Activated naive CD4-positive, alpha-beta T cell treated with anti-CD3 and anti-CD28 coated beads, Interleukin-2, amount 50 U/mL, for 16 hours (primary cell): ENCODE measurements at places on chromosomes 13 and 19.

DNA sequence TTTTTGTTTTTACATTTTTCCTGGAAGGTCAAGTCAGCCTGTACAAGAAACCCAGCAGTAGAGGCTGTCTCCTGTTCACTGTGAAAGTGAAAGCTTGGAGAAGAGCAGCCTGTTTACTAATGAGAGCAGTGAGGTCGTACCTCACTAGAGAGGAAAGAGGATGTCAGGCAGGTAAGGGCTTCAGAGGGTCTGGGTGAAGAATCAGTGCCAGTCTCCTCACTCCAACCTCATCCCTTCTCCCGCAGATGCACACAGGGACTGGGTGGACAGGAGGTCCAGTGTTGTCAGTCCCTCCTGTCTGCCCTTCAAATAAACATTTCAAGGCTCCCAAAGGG lies 462.5 kb downstream of the KLF5 start:
- no peak for DNase-seq

DNA sequence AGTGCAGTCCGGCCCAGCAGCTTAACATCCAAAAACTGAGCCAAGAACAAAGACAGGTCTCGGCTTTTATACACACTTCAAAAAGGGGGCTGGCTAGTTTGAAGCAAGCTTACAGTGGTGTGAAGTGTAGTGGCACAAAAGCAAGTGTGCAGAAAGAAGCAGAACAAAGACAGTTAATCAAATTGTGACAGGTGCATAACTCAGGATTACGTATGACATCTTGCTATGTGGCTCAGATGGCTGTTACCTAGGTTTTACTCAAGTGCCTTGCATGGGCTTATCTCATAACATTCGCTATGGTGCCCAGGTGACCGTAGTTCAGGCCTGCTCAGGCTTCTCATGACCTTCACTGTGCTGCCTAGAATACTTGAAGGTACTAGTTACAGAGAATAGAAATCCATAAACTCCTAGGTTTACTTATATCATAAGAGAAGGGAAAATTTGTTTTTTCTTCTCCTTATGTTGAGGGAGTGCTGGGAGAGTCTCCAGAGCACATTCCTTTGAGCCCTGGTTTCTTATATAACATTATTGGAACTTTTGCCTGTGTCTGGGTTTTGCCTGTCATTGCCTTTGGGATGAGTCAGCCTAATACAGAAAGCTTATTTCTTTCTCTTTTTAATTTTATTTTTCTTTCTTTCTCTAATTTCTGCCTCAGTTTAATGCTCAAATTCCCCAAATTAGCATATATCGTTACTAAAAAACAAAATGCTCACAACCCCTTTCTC lies 1629.1 kb upstream of the PCDH20 start:
- DNase-seq, result no peak

- DNase-seq, result no peak
These were observed 109.6 kb downstream of the STARD13 start for GRCh38 chr13:33175991-33176390.

DNA sequence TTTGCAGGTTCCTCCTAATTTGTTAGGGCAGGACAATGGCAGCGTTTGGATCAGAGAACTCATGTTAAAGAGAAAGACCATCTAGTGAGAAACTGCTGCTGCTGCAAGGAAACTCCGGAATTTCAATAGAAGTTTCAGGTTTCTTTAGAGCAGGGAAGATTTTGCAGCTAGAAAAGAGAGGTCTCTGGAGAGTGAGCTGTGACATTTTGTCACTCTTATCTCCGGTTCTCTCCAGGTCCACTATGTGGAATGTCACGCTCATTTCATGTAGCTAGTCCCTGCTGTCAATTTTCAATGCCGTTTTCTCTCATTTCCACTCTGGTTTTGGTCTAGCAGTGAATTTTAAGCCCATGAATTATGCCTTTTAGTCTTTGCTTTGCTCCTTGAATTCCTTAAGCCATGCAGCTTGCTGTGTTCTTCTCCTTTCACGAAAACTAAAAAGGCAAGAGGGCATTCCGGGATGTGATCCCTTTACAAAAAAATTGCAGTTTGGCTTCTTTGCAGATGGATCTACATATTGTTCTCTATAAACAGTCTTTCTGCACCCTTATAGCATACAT lies 46.7 kb upstream of the POSTN start:
- DNase-seq, result no peak

GRCh38 chr13:53759016-53759415 lies 730.4 kb downstream of the OLFM4 start:
- no peak for DNase-seq

DNA sequence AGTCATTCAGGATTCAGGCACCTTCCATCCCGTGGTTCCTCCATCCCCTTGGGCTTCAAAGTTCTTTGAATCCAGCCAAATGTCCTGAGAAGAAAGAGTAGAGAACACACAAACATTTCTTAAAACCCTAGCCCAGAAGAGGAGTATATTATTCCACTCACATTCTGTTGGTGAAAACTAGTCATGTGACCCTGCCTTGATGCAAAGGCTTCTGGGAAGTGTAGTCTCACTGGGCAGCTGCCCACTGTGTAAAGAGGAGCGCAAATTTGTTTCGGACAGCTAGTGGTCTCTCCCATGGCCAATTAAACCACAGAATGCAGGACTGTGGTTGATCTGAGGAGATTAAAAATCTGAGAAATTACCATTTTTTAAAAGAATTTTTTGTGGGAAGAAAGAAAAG lies 304.4 kb downstream of the SUCLA2 start:
- no peak for DNase-seq

GRCh38 chr19:30209617-30210600 lies 162.3 kb upstream of the ZNF536 start:
- no peak for DNase-seq

- no peak for DNase-seq
These were observed 254.5 kb upstream of the DACH1 start for GRCh38 chr13:72121466-72121865.
